ENCODE measurements at places on chromosomes 11 and 22.

DNA sequence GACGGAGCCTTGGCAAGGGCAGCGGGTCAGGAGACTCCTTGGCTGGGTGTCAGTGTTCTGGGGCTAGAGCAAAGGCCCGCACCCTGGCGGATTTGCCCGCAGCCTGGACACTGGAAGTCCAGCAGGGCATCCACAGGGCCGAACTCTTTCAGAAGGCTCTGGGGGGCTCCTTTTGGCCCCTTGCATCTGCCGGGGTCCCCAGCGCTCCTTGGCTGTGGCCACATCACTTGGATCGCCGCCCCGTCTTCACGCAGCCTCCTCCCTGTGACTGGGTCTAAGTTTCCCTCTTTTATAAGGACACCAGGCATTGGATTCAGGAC, 20.0 kb downstream of the MUC5AC start:
- DNase-seq = no peak

- no peak for DNase-seq
Measured at GRCh38 chr11:65411681-65412070, 10.9 kb upstream of the NEAT1 start.

DNA sequence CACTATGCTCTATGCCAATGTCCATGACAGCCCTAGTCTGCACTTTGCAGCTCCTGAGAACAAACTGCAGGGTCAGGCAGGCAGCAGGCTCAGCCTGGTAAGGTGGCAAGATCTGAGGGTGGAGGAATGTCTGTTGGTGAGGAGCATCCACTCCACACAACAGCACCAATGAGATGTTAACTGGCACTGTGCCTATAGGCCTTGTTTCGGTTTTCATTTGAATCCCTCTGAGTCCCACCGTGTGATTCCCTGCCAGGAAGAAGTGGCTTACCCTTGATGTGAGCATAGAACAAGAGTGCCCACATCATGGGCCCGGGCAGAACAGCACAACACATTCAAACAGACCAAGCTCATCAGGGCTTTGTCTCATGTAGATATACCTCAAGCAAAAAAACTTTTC, 44.1 kb upstream of the CHRM4 start:
- DNase-seq = no peak

DNA sequence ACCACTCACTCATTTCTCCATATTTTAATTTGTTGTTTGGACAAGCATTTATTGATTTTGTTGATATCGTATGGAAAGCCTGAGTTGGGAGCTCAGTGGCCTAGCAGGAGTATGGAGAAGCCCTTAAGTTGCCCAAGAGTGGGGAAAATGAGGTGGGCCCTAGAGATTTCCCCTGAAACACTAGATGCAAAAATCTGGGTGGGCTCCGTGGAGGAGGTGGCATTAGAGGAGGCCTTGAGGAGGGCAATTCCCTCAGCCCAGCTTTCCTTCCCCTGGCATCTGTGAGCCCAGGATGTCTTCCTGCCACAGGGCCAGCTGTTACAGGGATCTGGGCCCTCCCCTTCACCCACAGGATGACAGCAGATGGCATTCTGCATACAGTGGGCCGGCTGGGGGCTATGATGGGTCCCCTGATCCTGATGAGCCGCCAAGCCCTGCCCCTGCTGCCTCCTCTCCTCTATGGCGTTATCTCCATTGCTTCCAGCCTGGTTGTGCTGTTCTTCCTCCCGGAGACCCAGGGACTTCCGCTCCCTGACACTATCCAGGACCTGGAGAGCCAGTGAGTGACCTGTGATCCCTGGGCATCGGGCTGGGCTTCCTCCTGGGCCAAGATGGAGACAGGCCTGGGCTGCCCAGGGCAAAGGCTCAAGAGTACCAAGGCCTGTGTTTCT, 21.6 kb upstream of the SLC22A12 start:
- no peak for DNase-seq

- no peak for DNase-seq
Measured at GRCh38 chr11:134272381-134273316, 3.5 kb upstream of the GLB1L3 start.

GRCh38 chr11:18785411-18785810, 6.2 kb downstream of the PTPN5 start:
- DNase-seq = no peak

GRCh38 chr11:128476049-128476448, 111.3 kb downstream of the ETS1 start:
- no peak for DNase-seq

DNA sequence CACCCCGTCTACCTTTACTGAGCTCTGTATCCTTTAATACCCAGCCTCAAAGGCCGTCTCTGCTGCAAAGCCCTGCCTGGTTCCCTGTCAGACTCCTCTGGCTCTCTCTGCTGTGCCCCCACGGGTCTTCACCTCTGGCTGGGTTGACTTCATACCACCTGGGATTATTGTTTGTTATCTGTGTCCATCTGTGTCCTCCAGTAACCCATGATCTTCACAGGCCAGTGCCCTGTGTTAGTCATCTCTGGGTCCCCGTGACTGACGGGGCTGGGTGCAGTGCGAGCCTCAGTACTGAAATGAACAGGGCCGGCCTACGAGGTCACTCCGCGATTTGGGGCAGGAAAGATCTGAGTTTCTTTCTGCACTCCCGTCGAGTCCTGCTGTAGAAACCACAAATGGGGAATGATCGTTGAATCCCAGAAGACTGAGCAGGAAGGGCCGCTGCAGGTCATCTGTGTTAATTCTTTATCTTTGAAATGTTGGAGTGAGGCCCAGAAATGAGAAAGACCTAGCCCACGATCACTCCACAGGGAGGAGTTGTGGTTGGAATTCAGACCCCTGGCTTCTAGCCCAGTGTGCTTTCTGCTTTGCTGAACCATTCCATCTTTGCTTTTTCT, 12.3 kb upstream of the TUB start:
- DNase-seq = no peak

- DNase-seq = no peak
Measured at GRCh38 chr22:31278626-31279326, 13.5 kb downstream of the PIK3IP1 start.

- DNase-seq = no peak
Measured at GRCh38 chr11:1297011-1297575, 12.3 kb downstream of the TOLLIP start.

GRCh38 chr11:121889931-121890330, 226.1 kb downstream of the BLID start:
- DNase-seq = no peak

DNA sequence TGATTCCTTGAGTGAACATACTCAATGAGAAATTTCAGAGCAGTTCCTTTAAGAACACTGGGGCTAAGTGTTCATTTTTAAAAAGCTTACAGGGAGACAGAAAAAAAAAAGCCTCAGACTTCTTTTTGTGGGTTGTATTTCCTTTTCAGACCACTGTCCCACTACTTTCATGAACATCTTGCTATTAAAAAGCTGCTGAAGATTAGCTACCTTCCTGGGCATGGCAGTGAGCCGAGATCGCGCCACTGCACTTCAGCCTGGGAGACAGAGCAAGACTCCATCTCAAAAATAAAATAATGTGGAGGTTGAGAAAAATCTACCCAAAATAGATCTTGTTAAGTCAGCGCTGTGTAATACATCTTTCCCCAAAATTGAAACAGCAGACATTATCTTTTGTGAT, 10.8 kb downstream of the TRAF6 start:
- DNase-seq = no peak

DNA sequence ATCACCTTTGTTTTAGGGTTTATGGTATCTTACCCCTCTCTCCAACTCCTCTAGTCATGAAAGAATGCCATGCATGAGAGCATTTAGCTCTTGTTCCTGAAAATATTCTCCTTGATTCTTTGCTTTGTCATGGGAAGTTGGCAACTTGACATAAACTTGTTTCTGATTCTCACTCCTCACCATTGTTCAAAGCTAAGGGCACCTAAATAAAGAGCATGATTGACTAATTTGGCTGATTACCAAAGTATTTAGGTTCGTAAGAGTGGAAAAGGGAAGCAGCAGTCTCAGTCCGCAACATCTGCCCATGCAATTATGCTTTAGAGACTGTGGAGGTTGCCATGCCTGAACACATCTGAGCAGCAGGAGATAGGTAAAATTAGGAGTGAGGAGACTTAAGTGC, 26.4 kb downstream of the OR52K1 start:
- DNase-seq = no peak

GRCh38 chr11:62104816-62105653, 18.8 kb upstream of the INCENP start:
- DNase-seq = no peak

Data from stimulated activated CD8-positive, alpha-beta memory T cell treated with anti-CD3 and anti-CD28 coated beads, Interleukin-7, amount 100 ng/mL, for 1 hour (primary cell).